ENCODE measurements at places on chromosomes 11 and 22.

DNA sequence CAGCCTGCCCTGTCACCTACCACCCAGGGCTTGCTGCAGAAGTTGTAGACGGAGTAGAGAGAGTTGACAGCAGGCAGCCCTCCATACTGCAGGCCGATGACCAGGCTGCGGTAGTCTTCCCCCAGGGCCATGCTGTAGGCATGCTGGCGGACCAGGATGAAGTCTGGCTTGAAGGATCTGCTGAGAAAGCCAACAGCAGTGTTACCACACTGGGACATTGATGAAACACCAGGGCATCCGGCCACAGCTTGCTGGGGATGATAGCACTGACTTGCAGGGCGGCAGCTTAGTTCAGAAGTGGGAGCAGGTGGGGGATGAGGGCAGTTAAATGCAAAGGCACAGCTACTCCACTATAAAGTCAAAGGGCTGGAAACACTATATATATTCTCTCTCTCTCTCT is 67.4 kb downstream of the TIMP3 start:
- no peak for DNase-seq

GRCh38 chr11:130611791-130612251 is 163.4 kb downstream of the ADAMTS15 start:
- no peak for DNase-seq

DNA sequence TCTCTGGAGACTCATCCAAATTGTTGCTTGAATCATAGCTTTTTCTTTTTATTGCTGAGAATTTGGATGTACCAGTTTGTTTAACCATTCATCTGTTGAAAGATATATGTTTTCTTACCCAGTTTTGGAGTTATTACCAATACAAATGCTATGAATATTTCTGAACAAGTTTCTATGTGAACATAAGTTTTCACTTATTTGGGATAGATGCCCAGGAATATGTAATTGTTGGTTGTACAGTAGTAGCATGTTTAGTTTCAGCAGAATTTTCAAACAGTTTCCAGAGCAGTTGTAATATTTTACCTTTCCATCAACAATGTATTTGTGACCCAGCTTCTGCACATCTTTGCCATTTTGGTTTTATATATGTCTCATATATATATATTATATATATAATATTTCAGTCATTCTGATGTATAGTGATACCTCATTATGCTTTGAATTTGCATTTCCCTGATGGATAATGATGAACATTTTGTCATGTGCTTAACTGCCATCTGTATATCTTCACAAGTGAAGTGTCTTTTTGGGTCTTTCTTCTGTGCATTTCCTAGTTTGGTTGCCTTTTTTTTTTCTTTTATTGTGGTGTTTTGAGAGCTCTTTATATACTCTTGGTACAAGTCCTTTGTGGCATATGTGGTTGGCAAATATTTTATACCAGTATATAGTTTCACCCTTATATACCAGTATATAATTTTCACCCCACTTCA is 118.8 kb downstream of the LUZP2 start:
- DNase-seq, result no peak

- no peak for DNase-seq
Measured at GRCh38 chr11:119593346-119593745, 135.7 kb downstream of the NECTIN1 start.

GRCh38 chr11:86176165-86176884 is 68.2 kb upstream of the EED start:
- DNase-seq, result no peak

DNA sequence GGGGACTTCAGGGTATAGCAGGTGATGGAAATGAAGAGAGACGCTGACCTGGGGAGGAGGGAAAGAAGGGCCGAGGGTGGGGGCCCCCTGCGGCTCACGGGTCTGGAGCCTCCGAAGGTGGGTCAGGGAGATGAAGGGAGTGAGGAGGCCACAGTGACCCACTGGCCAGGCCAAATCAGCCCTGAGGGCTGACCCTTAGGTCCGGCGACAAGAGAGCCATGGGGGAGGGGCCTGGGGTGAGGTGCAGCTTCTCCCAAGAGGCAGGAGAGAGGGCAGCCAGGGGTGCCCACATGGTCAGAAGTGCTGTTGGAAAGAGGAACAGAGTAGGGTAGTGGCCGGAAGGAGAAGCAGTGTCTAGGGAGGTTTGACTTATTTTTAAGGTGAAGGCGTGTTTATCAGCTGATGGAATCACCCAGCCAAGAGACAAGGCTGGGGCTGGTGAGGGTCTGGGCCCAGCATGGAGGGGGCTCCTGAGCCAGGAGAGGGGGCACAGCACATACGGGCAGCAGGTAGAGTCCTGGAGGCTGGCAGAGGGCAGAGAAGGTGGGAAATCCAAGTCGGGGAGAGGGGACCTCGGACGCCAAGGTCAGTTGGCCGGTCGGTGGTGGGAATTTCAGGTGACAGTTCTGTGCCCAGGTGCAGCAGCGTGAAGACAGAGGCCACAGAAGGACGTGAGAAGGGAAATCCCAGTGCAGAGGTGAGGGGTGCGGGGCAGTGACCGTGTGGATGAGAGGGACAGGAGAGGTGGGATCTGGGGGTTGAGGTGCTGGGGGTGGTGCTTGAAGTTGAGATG is 49.0 kb downstream of the LINC01488 start:
- no peak for DNase-seq

DNA sequence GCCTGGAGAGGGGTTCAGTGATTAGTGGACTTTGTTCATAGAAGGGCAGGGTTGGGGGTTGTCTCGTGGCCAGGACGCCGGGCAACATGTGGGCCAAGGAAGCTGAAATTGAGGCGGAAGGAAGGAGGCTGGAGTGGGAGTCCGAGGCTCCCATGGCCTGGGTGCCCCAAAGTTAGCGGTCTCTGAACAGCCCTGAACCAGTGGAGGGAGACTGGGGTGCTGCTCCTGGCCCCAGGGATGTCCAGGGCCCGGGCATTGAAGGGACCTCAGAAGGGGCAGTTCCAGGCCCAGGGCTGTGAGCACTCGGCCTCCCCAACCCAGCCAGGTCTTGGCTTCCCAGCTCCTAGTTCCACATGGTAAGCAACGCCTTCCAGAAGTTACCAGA is 59.2 kb upstream of the PRODH start:
- DNase-seq, result no peak

DNA sequence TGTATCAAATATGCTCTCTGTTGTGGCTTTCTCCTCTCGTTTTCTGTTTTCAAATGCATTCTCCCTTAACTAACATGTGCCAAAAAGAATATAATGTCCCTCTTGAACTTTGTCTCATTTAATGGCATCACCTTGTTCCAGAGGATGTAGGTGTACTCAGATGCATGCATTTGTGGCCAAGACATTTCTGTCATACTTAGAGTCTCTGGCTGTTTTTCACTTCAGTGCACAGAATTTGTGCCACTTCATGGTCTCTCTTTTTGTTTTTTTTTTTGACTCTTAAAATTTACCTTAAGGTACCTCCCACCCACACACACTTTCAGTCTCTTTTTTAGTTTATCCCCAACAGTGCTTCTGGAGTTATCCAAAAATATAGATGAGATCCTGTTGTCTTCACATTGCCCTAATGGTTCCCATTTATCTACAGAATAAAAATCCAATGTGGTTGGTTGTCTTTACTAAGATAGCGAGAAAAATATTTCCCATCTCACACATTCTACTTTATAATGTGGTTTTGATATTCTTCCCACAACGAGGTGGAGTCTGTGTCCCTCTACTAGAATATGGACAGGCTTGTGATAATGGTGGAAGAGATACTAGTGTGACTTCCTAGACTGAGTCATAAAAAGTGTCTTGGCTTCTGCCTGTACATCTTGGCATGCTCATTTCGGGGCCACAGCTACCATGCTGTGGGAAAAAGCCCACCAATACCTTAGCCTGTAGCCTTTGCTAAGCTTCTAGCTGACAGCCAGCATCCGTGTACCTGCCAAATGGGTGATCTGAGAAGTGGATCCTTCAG is 125.8 kb downstream of the DDX10 start:
- no peak for DNase-seq

Data from activated CD4-positive, alpha-beta T cell treated with anti-CD3 and anti-CD28 coated beads for 24 hours (primary cell).